ENCODE measurements at places on chromosomes 2 and 18.

- DNase-seq, result no peak
These were observed 268.2 kb upstream of the ID2 start for GRCh38 chr2:8413589-8414135.

DNA sequence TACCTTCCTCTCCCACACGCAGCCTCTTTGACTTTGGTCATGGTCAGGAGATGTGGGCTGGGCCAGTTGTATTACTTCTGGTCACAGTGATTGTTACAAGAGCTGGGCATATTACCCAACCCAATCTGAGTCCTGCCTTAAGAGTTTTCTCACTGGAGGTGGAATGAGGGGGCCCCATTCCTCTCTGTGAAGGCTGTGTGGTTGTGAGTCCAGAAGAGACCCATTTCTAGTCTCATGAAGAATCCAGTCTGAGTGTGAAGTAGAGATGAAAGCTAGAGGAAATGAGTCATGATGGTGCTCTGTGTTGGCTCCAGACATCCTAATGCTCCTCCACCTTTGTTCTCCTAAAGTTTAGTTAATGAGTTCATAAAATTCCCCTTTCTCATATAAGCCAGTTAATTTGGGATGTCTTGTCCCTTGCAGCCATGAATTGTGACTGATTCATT is 50.8 kb upstream of the RASGRP3 start:
- peak; percentile 27 for DNase-seq

GRCh38 chr18:48216639-48217257 is 192.4 kb downstream of the ZBTB7C start:
- DNase-seq, result no peak

GRCh38 chr18:9708057-9708433 is at the start of gene RAB31:
RAB31 (plus strand) TSS chr18:9708301; CDS start chr18:9708406, 105 bp downstream.
- DNase-seq, result peak; percentile 94

GRCh38 chr2:3678212-3678611 is 20.2 kb downstream of the ALLC start:
- no peak for DNase-seq

GRCh38 chr2:232586943-232587505 is 36.5 kb downstream of the EIF4E2 start:
- no peak for DNase-seq

DNA sequence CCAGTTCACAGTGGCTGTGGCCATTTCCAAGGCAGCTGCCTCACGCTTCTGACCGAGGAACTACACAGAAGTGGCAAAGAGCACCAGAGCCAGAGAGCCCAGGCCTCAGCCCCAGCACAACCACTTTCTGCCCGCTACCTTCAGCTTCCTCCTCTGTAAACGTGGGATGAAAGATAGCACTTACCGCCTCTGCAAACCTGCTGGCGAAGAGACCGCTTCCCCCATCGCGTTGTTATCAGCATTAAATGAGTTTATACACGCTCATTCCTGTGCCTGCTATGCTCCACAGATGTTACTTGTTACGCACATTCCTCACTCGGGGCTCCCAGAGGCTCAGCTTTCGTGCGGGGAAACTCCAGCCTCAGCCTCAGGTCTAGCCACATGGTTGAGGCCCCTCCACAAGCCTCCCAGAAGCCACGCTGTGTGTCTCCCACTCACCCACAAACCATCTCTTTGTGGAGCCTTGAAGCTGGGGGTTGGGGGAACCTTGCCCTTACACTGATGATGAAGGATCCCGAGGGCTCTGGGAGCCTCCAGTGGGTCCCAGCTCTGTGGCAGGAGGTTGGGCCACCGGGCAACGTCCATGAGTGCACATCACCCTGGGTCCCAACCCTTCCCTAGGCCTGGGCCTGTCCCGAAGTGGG is 63.3 kb upstream of the SMAD7 start:
- no peak for DNase-seq
